RPMI7951 (cell line): ENCODE measurements at places on chromosomes 2 and 18. TPM values are rescaled to one million over a fixed set of nuclear protein-coding genes. Genes with fewer than 3 reads are reported as not detected.
A peak's percentile ranks its signal among the peaks of the same experiment; 100 is the strongest.

DNA sequence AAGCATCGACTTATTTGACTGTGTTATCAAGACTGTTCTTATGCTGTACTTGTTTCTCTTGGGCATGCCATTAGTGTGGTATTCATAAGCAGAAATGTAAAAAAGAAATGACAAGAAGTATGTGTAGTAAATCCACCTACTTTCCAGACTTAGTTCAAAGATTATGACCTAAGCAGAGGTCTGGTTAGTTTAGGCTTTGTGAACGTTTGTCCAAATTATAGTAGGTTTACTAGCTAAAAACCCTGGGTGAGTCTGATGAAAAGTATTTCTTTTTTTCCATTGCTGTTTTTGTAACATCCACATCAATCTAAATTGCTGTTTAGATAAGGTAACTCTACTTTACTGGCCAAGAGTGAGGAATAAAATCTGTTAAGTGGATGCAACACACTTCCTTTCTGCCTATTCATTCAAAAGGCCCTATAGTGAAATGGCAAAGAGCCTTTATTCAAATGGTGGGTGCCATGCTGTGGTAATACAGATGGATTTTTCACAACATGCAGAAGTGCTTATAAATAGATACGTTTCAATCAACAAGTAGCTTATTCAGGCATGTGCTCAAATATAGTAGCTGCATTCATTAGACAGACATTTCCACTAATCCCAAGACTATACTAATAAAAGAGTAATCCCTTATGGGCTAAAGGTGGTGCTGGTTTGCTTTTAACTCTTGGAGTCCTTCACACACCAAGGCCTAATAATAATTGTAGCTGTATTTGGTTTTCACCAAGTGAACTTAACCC lies 122.5 kb upstream of the LTBP1 start:
- peak; percentile 10 for DNase-seq

DNA sequence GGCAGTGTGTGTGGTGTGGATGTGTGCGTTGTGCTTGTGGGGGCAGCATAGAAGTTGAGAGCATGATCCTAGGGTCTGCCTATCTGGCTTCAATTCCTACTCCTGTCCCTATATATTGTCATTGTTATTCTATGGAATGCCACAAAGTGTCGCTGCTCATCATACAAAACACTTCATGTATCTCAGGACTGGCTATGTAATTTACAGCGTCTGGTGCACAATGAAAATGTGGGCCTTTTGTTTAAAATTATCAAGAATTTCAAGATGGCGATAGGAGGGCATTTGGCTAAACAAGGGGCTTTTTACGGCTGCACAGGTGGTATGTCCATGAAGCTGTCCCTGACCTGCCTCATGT lies 3.4 kb downstream of the SERPINB2 start:
- DNase-seq = peak; percentile 57

- no peak for DNase-seq
Observed at GRCh38 chr2:151252646-151253045, 9.0 kb downstream of the RBM43 start.

- no peak for DNase-seq
Observed at GRCh38 chr2:21412944-21413443, 289.2 kb downstream of the TDRD15 start.

DNA sequence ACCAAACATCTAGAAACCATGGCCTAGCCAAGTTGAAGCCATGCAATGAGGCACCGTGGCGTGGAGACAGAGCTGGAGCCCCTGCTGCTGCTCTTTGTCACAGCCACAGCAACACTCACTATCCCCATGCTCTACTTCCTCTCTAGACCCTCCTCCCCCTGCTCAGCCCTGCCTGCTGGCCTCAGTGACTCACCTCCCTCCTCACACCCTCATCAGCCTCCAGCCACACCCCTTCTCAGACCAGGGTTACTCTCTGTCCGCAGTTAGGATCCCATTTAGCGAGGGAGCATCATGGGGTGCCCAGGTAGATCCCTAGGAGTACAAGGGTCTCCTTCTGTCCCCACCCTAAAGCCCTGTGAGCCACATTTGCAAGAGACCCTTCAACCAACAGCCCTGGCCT lies 25.4 kb upstream of the SOX11 start:
- no peak for DNase-seq

DNA sequence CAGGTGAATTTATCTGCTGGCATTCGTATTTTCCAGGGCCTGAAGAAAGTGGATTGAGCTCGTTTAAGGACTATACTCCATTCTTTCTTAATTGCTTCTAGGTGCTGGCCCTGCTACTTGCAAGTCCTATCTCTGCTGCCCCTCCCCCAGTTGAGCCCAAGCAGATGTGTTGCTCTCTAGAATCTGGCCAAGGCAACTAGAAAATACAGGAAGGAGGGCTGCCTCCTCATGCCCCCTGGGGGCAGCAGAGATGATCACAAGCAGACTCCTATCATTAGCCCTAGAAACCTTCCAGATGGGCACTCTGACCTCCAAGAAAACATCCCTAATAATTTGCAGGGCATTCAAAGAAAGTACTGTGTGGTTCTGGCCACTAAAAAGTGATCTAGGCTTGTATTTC lies 72.5 kb upstream of the CYP26B1 start:
- DNase-seq = peak; percentile 54

DNA sequence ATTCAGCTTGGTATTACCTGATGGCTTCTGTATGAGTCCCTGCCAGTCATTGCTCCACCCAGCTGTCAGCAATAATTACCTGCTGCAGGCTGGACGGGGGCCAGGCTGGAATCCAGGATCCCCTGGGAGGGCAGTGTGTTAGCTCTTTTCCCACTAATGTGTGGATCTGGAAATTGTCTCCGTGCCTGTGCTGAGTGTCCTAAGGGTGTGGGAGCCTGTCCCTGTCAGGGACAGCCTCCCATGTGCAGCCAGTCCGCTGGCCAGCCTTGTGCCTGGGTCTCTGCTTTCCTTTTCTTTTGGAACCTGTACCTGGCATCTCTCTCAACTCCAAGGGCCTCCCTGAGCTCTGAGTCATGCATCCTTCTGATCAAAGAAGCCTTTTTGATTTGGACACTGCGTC lies 107.2 kb upstream of the SPRED2 start:
- no peak for DNase-seq

- no peak for DNase-seq
Observed at GRCh38 chr2:217941339-217941738, 61.5 kb downstream of the TNS1 start.

DNA sequence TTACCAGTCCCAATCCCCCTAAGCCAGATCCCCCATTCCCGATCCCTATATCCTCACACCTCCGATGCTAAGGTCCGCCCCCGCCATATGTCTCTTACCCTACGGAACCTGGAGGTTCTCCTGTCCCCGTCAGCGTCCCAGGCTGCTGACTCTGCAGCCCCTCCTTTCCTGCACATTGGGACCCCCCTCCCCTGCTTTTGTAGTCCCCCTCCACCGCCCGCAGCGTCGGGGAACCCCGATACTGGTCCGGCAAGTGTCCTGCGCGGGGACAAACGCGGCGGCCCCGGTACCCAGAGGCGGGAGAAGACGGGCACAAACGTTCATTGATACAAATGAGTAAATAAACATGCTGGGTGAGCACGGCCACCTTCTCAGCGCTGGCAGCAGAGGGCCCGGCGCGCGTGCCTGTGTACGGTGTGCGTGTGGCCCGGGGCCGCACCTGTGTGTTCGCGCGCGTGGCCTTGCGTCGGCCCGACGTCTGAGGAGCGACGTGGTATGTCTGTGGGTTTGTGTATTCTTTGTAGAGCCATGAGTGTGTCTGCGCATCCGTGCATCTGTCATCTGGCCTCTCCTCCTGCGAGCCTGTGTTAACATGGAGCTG lies 2.0 kb upstream of the CYP26B1 start:
- DNase-seq = no peak

DNA sequence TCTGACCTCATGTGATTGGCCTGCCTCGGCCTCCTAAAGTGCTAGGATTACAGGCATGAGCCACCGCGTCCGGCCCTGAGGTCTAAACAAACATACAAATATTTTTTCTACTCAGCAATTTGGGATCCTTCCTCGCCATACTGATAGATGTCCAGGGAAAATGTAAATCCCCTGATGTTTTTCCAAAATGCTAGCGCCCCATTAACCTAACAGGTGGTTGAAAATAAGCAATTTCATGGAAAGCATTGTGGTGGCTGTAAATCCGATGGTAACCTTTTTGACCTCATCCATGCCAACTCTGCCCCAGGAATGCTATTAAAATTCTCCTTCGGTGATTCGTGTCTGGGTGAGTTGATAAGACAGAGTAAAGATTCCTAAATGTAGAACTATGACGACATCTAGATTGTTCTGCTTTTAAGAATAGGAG lies 19.3 kb downstream of the GEMIN6 start:
- peak; percentile 20 for DNase-seq

GRCh38 chr2:112164876-112165275 lies 26.7 kb downstream of the FBLN7 start:
- DNase-seq = no peak

- no peak for DNase-seq
Observed at GRCh38 chr2:216300906-216301305, 71.4 kb downstream of the MARCHF4 start.

DNA sequence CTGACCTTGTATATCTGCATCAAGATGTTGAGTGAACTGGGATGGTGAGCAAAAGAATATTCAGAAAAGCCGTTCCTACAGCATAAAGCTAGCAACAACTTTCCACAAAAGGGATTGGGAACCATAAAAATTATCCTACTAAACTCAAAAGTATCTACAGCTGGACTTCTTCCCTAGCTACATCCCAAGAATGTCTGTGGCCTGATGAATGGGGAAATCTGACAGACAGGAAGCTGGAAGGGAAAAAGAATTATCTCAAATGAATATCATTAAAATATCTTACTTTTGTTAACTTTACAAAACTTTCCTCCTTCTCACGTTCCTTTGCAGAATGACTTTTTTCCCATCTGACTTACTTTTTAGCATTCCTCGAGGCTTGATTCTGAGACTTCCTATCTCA lies 150.9 kb downstream of the PDE11A start:
- DNase-seq = no peak

Gene MERTK
- 0.10 TPM in 1 of 2 replicates, not detected in the other for total RNA-seq

Gene COL3A1
- total RNA-seq = 33.6 and 39.9 TPM in 2 replicates

Gene DYTN
- total RNA-seq = not detected in 2 replicates

Gene FNDC4
- 6.1 and 6.3 TPM in 2 replicates for total RNA-seq

Gene MOCOS
- 4.9 and 5.1 TPM in 2 replicates for total RNA-seq

Gene LRRTM4
- 0.10 and 0.12 TPM in 2 replicates for total RNA-seq

Gene PAX3
- 31.7 and 35.4 TPM in 2 replicates for total RNA-seq

Gene AAMP
- total RNA-seq = 126 and 163 TPM in 2 replicates

Gene FARP2
- 38.1 and 41.6 TPM in 2 replicates for total RNA-seq

Gene SLC1A4
- total RNA-seq = 17.0 and 17.1 TPM in 2 replicates

Gene BMP10
- total RNA-seq = not detected in 2 replicates
